ENCODE measurements at places on chromosomes 12 and 14.

GRCh38 chr12:18583655-18584054, 154.2 kb downstream of the PLCZ1 start:
- DNase-seq, result no peak

GRCh38 chr12:111340231-111340630, 28.7 kb downstream of the PHETA1 start:
- DNase-seq, result no peak

DNA sequence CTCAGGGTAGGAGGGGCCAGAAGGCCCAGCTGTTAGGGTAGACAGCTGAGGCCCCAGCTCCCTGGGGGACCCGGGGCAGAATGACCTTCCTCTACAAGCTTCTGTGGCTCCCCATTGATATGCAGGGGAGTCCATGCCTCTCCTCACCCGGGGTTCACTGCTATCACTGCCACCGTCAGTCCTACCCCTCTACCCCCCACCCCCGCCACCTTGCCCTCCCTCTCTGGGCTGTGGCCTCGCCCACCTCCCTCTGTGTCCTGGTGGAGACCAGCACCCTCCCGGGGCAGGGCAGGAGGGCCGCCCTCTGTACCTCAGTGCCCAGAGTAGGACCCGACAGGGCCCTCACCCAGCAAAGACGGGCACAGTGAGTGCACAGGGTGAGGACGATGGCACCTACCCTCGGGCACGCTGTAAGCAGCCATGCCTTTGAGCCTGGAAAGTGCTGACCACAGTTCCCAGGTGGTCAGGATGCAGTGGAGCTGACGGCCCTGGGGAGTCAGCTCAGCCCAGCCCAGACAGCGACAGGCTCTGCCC, 88.4 kb upstream of the SFSWAP start:
- DNase-seq, result no peak

DNA sequence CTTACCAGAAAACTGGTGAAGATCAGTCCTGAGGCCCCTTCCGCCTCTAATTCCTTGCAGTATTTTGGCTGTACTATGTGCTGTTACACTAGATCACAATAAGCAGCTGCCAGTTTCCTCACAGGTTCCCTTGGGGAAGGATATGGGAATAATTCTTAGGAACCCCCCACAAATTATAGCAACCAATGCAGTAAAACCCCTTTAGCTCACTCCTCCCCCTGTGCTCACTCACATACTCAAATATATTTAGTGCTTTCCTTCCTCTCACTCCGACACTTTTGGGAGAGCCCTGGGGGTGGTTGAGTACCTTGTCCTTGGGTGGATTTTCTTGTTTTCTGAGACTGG, 162.7 kb downstream of the ETV6 start:
- no peak for DNase-seq

- no peak for DNase-seq
Observed at GRCh38 chr12:116135209-116135930, 142.1 kb downstream of the MED13L start.

GRCh38 chr14:24941719-24942118, 108.2 kb downstream of the STXBP6 start:
- peak; percentile 80 for DNase-seq

DNA sequence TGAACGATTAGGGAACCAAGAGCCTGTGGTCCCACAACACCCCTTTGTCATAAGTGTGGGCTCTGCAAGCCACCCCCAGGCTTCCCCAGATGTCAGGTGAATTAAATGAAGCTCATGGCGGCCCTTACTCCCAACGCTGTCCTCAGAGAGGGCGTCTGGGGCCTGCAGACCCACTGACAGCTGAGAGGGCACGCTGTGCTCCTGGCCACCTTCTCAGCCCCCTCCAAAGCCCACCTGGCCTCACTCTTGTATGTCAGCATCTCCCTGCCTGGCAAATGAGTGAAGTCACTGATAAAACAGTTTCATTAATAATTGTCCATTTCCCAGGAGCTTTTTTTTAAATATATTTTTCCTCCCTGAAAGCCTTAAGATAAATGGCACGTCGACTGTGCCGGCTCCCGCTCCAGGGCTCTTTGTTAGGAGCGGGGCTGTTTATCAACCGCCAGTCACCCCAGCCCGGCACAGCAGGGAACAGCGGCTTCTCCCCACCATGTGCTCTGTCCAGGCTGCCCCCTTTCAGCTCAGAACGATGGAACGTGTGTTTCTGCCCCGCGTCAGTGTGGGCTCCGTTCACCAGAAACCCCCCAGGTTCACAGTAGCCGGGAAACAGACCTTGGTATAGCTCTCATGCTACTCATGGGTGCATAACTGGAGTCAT, 94.7 kb upstream of the SFSWAP start:
- DNase-seq, result no peak

GRCh38 chr14:61129168-61129745, 148.2 kb downstream of the SLC38A6 start:
- DNase-seq, result no peak

- DNase-seq, result no peak
Observed at GRCh38 chr12:90945070-90945649, 9.8 kb downstream of the CCER1 start.

DNA sequence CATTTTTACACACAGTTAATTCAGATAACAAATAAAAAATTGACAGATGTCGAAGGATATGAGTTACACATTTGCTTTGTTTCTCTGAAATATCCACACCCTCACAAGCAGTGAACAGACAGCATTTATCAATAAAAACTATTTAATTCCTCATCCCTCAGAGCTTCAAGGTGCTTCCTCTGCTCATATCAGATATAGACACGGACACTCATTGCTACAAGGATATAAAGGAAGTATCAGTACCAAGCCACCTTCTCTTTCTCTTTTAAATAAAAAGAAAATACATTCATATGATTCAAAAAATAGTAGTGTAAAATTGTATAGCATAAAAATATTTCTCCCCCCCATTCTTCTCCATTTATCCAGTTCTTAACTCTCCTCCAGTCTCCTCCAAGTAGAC, 21.9 kb upstream of the MAGOHB start:
- DNase-seq, result no peak

- DNase-seq, result no peak
Observed at GRCh38 chr12:50056639-50056976, 788 bp upstream of the ASIC1 start.

- no peak for DNase-seq
Observed at GRCh38 chr12:104012331-104012730, 37.7 kb downstream of the GLT8D2 start.
